ENCODE measurements at places on chromosomes 2 and 18.

- DNase-seq: no peak
These were observed 14.7 kb downstream of the MAP3K20 start for GRCh38 chr2:173090276-173090877.

DNA sequence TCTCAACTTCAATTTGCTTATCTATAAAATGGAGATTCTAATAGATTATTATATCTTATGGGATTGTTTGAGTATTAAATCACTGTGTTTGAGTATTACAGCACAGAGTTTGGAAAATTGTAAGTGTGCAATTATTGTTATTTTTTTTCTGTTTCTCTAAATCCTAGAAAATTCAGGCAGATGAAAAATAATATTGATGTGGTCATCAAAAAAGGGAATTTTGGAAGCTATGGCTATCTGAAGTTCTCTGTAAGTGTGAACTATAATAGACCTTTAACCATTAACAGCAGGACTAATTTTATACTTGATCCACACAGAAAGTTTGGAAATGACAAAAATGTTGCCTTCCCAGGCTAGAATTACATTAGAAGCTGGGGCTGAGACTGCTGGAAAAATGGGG is 393.2 kb downstream of the SUCLG1 start:
- DNase-seq: no peak

DNA sequence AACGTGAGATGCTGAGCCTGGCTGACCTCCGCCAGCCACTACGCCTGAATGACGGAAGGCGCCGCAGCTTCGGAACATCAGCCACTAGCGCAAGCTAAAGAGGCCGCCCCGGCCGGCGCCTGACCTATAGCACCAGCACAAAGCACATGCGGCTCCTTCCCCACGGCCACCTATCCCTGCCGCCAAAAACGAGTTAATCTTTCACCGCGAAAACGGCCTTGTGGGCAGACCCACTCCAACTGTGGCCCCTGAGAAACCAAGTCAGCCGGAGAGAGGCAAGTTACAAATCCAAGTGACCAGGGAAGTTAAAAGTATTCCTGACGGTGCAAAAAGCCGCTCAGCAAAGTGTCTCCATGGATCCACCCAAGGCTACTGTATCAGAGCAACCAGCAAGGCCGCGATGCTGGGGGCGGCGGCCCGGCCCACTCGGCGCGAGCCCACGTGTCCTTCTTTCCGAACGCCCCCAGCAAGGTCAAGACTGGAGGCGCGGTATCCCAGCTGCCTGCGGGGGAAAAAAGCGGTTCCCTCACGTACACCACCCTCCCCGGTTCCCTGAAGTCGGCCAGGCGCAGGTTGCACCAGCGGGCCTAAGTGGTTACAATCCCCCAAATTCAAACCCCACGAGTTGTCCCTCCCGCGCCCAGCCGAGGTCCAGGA is 575 bp downstream of the HSPD1 start:
- DNase-seq: peak; percentile 69

DNA sequence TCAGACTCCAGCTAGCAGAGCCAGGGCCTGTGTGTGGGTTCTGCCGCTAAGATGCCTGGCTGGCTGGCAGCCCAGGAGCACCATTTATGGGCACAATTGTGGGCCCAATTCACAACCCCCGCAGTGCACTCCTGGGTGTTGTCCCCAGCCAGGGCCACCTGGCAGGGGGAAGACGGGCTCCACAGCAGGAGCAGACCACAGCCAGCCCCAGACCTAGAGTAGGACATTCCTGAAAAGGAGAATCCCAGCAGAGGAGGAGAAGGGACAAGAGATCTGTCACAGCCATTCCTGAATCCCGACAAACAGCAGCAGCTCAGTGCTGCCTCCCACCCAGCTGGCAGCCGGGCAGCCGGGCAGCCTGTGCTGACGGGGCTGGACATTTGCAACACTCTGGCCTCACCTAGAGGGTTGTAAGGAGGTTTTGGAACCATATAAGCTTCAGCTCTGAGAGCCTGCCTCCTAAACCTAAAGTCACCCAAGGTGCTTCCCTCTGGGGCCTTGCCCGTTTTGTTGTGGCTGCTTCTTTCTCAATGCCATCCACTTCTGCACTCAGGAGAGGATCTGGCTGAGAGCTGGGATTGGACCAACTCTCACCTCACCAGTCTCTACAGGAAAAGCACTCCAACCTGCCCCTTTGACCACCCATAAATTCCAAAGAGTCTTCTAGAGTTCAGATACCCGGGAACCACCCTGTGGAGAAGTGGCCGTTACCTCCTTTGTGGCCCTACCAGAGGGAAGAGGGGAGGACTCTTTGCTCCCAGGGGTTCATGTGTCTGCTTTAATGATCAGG is 4.1 kb upstream of the TMEM177 start:
- DNase-seq: no peak

- no peak for DNase-seq
These were observed 321.3 kb downstream of the PID1 start for GRCh38 chr2:228949831-228950230.

DNA sequence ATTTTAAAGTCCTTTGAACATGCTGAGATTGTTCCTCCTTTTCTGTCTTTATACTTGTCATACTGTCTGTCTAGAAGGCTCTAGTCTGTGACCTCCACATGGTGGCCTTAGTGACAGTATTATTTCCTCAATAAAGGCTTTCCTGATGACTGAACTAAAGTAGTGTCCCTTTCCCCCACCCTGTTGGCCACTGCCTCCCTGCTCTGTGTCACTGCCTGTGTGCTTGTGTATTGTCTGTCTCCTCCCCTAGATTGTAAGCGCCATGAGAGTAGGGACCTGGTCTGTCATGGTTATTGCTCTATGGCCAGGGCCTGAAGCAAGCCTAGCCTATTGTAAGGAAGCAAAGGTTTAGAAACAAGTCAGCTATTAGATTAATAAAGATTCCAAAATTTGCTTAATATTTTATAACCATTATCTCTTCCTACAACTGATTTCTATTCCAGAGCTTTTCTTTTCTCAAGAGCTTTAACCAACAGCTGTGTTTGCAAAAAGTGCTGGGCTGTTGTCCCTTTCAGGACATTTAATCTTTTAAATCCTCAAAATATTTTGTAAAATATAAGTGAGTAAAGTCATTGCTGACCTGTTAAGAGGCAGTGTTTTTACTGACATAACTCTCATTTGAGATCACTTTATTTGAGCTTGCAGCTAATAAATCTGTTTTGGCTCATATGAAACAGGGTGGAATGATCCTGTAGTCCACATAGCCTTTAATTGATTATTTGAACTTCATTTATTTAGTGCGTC is 35.5 kb downstream of the DIS3L2 start:
- DNase-seq: no peak

GRCh38 chr2:37283207-37283606 is 41.4 kb downstream of the PRKD3 start:
- DNase-seq: no peak

DNA sequence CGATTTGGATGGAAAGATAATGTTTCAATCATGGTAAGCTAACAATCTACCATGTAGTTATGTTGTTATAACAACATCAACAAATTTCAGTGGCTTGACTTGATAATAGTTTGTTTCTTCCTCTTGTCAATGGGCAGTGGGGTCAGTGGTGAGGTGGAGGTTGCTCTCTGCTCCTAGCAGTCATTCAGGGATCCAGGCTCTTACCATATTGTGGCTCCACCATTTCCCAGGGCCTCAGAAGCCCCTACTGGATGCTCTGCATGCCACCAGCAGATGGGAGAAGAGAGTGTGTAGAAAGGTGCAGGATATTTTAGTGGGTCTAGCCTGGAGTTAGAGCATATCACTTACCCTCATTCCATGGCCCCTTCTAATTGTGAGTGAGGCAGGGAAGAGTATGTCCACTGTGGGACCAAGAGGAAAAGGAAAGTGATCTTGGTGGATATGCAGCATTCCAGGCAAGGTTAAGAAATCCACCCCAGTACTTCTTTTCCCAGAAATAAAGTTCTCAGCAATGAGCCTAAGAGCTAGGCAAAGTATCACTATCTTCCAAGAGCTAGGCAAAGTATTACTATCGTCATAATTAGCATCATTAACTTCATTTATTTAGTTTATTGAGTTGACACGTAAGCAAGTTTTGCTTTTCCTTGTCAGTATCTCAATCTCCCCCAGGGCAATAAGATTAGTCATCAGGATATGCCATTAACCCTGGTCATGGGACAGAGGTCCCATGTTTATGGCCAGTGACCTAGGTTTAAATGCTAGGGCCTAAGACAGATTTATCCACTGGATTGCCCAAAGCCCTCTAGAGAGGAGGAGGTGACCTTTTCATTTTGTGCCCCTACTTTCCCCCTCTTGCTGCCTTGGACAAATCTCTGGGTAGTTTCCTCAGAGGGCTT is 4.2 kb upstream of the IWS1 start:
- DNase-seq: no peak

DNA sequence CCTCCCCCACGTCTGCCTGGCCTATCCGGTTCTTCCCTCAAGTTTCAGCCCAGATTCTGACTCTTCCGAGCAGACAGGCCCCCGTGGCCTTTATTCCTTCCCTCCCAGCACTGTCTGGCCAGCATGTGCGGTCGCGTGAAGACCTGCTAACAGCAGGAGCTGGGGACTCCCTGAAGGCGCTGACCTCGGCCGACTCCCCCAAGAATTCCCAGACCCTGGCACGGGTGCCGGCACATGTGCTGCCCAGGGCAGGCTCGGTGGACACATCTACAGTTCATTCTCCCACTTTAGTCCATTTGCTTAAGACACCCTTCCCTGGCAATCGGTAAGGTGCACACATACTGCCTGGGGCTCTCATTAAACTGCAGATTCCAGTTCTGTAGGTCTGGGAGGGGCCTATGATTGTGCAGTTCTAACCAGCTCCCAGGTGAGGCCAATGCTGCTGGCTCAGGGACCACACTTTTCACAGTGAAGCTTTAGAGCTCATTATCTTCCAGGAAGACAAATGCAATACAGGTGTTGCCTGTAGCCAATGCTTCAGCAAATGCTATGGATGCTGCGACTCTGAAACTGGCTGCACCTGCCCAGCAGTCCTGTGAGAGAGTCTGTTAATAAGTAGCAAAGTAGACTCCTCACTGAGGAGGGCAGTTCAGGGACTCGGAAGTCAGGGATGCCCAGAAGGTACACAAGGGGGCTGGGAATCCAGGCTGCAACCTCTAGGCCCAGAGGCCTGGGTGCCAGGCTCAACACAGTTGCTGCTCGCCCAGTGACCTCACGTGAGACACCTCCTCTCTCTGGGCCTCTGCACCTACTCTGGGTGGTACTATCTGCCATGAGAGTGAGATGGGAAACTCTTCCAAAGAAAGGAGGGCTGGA is 45.4 kb upstream of the TAF1B start:
- DNase-seq: no peak

DNA sequence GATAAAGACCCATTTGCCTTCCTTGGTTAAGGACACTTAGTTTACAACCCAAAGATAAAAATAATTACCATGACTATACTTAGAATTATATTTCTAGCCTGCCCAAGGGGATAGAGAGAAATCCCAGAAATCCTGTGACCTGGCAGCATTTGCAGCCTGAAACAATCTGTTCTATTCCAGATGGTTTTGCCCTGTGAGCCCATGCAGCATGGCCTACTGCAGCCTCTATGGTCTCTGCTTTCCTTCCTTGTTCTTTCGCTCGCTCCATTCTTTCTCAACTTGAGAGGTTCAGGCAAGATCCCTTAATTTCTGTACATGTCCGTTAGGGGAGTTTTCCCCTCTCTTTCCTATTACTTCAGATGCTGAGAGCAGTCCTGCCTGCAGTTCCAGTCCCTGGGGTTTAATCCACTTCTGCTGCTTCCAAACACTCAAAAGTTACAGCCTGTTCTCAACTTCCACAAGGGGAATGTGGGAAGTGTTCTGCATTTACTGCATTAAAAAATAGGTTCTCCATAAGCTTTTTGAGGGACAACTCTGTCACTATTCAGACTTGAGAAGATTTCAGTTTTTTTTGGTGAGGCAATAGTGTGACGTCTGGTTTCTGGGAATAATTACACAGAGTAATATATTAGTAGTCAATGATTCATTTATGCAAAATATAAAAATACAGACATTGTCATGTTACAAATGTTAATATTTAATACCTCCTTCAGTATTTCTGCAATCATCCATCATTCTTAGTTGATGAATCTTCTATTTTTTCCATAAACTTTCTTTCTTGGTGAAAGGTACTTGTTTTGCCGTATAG is 80.3 kb downstream of the CDCA7 start:
- no peak for DNase-seq

- DNase-seq: no peak
These were observed 189.2 kb downstream of the FAM210A start for GRCh38 chr18:13537022-13537780.

DNA sequence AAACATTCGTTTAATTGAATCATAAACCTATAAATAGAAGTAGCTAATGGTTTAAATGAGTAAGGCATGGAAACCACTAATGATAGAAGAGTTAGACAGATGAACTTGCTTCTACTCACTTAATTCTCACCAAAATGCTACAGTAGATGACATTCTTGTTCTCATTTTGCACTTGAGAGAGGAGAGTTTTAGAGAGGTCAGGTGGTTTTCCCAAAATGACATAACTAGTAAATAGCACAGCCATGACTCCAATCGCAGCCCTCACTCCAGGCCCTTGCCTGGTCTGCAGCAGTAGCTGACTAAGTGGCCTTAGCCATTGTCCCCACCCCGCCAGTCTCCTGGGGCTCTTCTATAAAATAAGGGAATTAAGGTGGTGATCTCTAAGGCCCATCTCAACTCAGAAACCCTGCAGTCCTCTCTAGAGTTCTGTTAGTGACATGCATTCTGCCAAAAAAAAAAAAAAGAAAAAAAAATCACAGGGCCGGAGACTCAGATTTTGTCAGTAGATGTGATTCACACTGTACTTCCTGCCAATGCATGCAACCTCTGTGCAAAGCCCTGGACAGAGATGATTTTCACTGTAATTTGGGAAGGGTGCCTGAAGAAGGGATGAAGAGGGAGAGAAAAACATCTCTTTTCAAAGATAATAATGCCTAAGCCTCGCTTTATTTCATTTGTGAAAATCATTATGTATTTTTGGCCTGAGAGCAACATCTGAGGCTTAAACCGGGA is 221.8 kb downstream of the ANAPC1 start:
- peak; percentile 26 for DNase-seq

GRCh38 chr18:75208155-75208835 is 644 bp downstream of the PTGR3 start:
- DNase-seq: peak; percentile 75

- DNase-seq: peak; percentile 88
These were observed 84.6 kb downstream of the PLCL1 start for GRCh38 chr2:197889041-197889440.

DNA sequence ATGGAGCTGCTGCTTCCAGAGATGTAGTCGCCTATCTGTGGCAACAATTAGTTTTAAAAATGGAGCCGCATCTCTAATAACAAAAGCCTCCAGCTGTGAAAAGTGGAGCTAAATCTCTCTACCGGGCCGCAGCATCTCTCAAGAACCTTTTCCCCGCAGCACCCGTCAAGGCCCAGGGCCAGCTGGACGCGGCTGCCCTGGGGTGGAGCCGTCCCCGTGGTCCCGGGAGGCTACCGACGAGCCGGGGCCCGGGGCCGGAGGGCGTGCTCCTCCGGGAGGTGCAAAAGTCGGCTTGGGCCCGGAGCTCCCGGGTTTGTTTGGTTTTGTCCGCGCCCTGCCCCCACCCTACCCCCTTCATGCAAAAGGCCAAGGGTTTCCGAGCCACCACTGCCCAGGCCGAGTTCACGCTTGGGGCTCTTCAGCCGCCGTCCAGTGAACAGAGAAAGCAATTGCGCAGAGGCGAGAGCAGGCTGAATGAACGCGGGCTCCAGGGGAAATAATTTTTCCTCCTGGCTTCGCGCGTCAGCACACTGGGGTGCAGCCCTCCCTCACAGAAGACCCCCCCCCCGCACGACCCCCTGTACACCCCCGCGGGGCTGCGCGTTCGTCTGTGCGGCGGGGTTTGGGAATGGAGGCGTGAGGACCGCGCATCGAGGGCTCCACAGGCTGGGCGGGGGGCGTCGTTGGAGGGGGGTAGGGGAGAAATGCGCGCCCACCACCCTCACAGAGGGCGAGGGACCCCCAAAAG is 557 bp upstream of the GREB1L start:
- DNase-seq: no peak

Data from RPMI8226 (cell line).